Amniotic stem cell (primary cell): ENCODE measurements at places on chromosomes 6 and 20.

- no peak for DNase-seq
Measured at GRCh38 chr20:40630099-40630498, 58.9 kb downstream of the MAFB start.

DNA sequence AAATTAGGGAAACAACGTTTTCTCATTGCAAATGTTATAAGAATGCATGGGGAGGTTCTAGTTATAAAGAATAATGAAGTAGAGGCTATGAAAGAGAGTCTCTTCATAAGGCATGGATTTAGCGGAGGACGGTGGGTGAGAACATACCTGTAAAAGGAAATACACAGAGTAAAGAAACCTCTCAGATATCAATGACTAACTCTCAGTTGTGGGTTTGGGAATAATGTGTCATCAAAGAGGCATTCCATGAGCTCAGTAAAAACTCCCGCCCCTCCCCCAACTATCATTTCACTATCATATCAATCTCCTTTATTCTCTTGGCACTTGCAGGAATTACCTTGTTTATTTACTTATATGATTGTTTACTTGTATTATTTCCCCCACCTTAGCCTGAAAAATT lies 695.4 kb downstream of the PTPRT start:
- DNase-seq, result no peak

- DNase-seq, result no peak
Measured at GRCh38 chr6:81694855-81695254, 57.6 kb downstream of the TENT5A start.

GRCh38 chr6:145561095-145562072 lies 173.9 kb downstream of the EPM2A start:
- no peak for DNase-seq

DNA sequence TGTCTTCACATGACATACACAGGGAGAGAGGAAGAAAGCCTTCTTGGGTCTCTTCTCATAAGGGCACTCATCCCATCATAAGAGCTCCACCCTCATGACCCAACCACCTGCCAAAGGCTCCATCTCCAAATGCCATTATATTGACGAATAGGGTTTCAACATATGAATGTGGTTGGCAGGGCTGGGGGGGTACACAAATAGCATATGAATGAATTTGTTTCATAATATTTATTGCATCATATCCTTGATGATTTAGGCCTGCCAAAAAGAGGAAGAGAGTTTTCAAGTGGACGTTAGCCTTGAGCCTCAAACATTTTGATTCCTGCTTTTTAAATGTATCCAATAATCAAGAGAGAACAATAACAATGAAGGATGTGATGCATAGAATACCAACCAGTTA lies 26.2 kb upstream of the OPRM1 start:
- DNase-seq, result no peak

DNA sequence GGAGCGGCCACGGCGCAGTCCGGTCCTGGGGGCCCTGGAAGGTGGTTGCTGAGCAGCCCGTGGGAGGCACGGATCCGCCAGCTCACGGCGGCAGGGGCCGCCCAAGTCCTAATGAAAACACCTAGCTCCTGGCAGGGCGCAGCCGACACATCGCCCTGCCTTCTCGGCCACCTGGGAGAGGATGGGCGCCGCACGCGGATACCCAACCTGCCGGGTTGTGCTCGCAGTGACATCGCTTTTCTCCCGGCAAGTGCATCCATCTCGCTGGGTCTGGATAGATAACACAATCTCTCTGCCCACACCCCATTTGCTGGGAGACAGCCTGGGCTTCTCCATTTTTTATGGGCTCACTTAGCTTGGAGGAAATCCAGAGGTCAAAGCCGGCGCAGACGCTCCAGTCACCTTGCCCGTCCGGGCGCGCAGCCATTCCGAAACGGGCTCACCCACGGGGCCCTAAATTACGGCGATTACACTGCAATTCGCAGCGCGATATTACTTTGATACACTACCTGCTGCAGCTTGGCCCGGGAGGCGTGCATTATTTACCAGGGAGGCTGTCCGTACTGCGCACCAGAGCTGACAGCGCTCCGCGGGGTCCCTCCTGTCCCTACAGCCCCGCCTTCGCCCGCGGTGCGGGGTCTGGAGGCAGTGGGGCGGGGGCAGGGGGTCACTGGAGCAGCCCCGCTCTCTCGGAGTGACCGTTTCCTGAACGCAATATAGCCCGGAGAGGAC lies 36.2 kb upstream of the CCDC167 start:
- no peak for DNase-seq

GRCh38 chr6:43625393-43625992 lies 3.6 kb downstream of the GTPBP2 start:
- no peak for DNase-seq

GRCh38 chr20:42130810-42131596 lies 512.8 kb upstream of the CHD6 start:
- DNase-seq, result no peak

DNA sequence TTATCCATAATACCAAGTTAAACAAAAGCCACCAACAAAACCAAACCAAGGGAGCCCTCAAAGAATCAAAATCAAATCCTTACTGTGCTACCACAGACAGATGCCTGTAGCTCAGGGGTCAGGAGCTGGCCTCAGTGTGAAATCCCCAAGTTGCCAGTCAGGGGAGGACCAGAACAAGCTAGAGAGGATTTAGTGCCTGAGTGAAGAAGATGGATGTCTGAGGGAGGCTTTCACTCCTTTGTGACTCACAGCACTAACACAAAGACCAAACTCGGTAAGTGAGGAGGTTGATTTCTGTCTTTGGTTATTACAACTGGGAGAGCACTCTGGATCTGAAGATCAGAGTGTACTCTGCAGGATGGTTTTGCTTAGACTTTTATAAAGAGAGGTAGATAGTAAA lies 189.9 kb upstream of the ZNF184 start:
- DNase-seq, result no peak

DNA sequence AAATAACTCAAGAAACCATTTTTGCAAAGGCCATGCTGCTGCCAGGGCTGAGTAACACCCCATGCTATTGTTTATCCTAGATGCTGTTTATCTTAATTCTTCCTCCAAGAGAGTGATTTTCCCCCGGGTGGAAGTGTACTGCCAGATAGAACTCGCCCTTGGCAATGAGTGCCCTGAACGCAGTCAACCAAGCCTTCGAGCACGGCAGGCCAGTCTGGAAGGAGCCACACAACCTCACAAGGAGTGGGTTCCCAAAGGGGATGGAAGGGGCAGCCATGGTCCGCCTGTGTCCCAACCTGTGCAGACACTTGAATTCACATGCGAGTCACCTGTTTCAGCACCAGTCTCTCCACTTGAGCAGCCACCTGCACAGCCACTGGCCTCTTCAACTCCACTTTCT lies 31.9 kb downstream of the PNPLA1 start:
- DNase-seq, result no peak

DNA sequence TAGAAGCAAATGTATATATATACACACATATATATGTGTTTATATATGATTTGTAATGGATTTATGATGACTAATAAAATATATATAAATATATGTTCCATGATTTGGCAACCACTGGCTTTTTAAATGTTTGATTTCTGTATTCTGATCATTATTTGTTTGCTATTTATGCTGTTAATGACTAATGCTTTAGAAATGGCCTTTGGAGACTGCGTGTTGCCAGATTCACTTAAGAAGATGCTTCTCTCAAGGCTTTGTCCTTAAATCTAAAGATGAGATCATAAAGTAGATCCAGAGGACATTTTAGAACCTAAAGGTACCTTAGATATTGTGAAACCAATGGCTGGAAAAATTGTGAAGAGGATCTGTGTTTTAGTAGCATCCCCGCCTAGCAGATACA lies 116.0 kb upstream of the SUPT3H start:
- DNase-seq, result no peak

DNA sequence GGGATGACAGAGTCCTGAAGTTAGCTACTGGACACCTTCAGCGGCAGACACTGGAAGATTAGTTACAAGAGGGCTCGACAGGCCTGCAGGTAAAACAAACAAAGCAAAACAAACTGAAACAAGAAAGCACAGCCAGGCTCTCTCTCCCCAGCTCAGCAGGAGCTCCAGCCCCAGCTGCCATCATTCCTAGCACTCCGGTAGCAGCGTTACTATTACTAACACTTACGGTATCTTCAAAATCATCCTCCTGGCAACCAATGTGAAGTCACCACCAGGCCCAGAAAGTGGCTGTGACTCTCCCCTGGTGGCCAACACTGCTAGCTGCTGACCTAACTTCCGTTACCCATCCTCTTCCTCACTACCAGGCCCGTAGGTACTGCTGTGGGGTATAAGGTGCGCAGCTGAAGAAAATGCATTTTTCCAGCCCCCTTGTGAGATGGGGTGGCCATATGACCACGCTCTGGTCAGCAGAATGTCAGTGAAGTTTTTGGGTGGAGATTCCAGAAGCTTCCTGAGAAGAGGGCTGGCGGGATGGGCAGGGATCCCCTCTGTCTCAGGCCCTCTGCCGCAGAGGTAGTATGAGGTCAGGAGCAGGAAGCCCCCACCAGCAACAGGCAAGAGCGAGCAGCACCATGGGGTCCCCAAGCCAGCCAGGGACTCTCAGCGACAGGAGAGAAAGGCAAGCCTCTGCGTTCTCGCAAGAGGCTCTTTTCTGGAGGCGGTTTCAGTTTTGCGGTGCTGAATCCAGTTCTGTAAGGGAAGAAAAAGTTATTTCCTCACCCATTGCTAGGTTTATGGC lies 37.4 kb upstream of the TBXT start:
- no peak for DNase-seq

GRCh38 chr6:98458708-98459107 lies 375.7 kb upstream of the POU3F2 start:
- no peak for DNase-seq

GRCh38 chr6:816510-817084 lies 123.7 kb upstream of the EXOC2 start:
- DNase-seq, result no peak

- peak; percentile 46 for DNase-seq
Measured at GRCh38 chr20:208942-209566, 18.0 kb upstream of the DEFB129 start.

DNA sequence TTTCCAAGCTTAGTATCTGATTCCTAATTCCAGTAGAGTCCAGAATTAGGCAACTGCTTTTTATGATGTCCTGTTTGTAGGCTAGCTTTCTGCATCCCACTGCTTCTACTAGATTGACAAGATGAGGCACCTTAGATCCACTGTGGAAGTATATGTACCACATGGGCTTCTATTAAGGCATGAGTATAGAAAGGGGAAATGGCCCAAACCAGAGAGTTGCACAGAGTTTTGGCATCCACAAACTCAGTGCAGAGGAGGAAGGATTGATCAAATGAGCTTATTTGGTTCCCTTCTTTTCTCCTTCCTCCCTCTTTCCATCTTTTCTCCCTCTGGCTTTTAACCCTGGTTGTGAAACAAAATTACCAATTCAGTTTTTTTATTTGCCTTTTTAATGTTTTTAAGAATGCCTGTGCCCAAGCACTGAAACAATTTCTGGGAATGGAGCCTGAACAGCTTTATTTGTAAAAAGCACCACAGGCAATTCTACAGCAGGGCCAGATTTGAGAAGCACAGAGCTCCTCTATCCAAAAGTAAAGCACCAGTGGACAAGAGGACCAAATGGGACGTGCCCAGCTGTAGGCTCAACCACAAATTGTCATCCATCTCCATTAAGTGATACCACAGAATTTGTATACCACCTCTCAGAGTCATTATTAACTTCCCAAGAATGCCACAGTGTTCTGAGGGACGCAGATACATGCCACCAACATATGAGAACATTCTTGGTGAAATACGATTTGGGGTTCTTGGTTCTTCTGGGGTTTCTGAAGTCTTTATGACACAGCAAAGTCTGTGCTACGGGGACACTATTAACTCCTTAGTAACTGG lies 969.1 kb downstream of the KIF16B start:
- no peak for DNase-seq

GRCh38 chr6:144777249-144777648 lies 492.1 kb downstream of the UTRN start:
- no peak for DNase-seq

DNA sequence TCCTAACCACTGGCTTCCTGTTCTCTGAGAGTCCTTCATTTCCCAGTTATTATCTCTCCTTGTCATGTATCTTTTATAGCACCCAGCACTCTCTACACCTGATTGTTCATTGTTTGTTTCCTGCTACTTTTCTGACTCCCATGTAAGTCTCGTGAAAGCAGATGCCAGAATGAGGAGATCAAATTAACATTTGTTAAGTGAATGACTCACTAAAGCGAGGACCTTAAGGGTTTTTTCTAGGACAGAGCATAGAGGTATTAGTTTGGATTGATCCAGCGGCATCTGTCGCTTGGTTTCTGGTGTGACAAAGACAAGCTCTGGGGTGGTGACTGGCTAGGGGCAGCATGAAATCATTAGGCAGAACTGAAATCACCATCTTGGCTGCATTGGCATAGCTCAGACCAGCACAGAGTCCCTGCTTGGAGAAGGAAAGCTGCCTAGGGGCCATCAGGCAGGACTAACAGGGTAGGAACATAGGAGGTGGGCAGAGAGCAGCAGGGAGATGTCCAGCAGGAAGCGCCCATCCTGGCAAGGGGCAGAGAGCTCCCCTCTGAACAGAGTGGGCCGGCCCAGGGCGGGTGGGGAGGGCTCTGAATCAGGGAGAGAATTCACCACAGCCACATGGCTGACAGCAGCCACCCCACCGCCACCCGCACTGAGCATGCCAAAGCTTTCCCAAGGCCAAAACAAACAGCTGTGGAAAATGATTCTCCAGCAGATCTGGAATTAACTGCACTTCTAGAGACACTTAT lies 97.1 kb upstream of the CEP85L start:
- peak; percentile 14 for DNase-seq

GRCh38 chr20:22584522-22584921 lies at the start of gene FOXA2:
Gene FOXA2, minus strand, starts transcription at chr20:22584572. Its CDS starts 294 bp downstream, at chr20:22584278.
- DNase-seq, result no peak

GRCh38 chr6:135052939-135053338 lies 1.7 kb downstream of the HBS1L start:
- DNase-seq, result no peak

DNA sequence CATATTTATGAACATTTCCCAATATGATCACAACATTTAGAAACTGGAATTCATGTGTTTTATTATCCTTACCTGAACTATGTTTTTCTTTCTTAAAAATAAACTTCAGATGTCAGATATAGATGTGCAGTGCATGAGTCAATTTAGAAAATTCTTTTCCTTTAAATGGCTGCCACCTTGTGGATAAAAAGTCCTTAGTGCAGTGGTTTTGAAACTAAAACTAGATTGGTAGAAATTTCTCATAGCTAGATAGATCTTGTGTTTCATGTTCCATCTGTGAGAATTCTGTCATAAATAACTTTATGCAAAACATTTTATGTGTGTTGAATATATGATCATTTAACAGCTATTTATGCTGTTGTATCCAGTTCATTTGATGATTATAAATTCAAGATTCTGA lies 134.9 kb downstream of the KLHL32 start:
- peak; percentile 5 for DNase-seq

GRCh38 chr6:45619994-45620471 lies 242.3 kb upstream of the SUPT3H start:
- no peak for DNase-seq
